ENCODE measurements at places on chromosomes 5 and 9.
A peak's percentile ranks its signal among the peaks of the same experiment; 100 is the strongest.

DNA sequence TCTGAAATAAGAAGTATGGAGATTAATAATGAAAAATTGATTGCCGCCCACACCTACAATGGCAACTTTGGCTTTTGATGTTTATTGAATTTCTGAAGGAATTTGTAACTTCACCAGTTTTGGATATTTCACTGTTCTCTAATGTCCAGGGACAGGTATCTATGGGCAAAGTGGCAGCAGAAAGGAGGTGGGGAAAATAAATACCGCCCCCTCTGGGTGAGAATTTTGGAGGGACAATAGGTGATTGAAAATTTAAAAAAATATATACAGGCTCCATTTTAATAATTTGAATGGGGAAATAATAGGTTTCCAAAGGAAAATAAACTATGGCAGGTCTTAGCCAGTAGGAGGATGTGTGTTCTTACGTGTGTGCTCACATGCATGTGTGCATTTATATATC lies 1.3 kb downstream of the SCGB3A2 start:
- no peak for DNase-seq

DNA sequence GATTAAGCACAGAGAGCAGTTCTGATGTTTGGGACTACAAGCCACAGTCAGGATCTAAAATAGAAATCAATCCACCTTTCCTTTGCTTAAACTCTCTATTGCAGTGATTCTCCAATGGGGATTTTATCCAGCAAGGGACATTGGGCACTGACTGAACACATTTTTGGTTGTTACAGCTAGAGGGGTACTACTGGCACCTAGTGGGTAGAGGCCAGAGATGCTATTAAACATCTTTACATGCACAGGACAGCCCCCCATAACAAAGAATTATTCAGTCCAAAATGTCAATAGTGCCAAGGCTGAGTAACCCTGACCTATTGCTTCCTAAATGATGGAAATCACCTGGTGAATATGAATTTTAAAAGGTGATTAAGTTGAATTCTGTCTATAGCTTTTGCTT lies 12.0 kb downstream of the ZNF622 start:
- no peak for DNase-seq

DNA sequence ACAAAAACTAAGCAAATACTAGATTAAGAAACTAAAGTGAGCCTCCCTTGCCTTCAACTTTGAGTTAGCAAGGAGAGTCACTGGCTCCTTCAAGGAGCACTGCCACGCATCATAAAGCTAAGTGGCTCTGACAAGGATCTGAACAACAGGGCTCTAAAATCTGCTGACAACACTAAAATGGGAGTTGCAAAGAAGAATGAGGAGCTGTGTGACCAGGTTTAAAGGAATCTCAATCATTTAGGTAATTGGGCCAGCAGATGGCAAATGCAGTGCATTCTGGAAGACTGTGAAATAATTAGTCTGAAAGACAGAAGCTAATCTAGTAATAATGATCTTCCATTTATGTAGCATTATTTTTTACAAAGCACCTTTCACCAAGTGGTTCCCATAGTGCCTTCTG lies 297.0 kb upstream of the TAS2R1 start:
- peak; percentile 18 for DNase-seq

DNA sequence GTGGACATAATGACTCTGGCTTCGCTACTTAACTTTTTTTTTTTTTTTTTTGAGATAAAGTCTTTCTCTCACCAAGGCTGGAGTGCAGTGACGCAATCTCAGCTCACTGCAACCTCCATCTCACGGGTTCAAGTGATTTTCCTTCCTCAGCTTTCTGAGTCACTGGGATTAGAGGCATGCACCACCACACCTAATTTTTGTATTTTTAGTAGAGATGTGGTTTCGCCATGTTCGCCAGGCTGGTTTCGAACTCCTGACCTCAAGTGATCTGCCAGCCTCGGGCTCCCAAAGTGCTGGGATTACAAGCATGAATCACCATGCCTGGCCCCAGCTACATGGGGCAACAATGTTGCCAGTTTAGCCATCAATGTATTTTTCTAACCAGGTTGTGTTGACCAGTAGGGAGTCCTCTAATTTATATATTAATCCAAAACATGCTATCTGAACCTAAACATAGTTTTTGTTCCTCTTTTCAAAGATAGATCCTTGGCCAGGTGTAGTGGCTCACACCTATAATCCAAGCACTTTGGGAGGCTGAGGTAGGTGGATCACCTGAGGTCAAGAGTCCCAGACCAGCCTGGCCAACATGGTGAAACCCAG lies 120.3 kb upstream of the LHFPL2 start:
- DNase-seq: no peak

GRCh38 chr9:69471433-69471832 lies 146.4 kb downstream of the ENTREP1 start:
- no peak for DNase-seq

GRCh38 chr5:115844321-115844817 lies 2.6 kb downstream of the AP3S1 start:
- DNase-seq: no peak

- no peak for DNase-seq
Observed at GRCh38 chr9:100084734-100085133, 14.1 kb downstream of the ERP44 start.

DNA sequence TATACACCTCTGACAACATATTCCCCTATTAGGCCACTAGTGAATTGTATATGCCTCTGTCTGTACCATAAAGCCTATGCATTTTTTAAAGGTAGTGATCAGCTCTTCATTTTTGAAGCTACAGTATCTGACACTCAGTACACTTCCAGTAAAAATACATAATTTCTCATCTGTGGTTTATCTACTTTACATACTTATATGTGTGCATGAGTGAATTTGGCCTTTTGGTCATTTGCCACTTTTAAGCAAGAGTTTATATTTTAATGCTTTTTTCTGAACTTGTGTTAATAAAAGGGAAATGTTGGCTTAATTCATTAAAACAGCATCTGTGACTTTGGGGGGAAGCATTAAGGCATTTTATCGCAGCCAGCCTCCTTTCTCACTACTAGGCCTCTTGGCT lies 47.8 kb downstream of the ST8SIA4 start:
- DNase-seq: no peak

- DNase-seq: no peak
Observed at GRCh38 chr5:172846677-172847076, 12.6 kb downstream of the ERGIC1 start.

- DNase-seq: no peak
Observed at GRCh38 chr9:129258823-129259301, 80.8 kb upstream of the IER5L start.

- DNase-seq: peak; percentile 27
Observed at GRCh38 chr9:14006386-14007187, 307.4 kb downstream of the NFIB start.

DNA sequence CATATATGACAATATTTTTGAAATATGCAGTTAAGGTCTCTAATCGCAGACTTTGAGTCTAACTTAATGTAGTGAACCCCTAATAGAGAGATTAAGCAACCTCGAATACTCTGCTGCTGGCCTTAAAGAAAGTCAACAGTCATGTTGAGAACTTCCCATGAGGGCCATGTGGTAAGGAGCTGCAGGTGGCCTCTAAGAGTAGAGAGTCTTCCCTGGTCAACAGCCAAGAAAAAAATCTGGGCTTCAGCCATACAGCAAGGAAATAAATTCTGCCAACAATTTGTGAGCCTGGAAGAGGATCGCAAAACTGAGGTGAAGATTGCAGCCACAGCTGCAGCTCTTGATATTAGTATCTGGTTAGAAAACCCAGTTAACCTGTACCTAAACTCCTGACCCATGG lies 935.2 kb upstream of the TYRP1 start:
- DNase-seq: no peak

GRCh38 chr5:145780982-145781381 lies 54.2 kb downstream of the PRELID2 start:
- DNase-seq: no peak

- DNase-seq: peak; percentile 46
Observed at GRCh38 chr5:176536132-176536901, 885 bp downstream of the RNF44 start.

- no peak for DNase-seq
Observed at GRCh38 chr5:96875791-96876291, 459 bp upstream of the ERAP2 start.

DNA sequence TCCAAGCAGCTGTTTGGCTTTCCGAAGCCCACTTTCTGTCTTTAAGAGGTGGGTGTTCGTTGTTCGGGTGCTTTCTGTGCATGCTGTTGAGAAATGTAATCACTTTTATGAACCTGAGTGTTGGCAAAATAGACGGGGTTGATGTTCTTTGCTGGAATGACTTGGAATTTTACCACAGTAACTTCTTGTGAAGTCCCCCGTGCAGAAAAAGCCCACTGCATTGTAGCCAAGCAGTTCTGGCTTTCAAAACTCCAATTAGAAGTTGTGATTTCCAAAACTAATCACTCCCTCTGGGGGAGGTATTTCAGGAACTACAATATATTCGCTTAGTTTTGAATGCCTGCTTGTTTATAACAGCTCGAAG lies 111.1 kb downstream of the PAM start:
- DNase-seq: no peak

GRCh38 chr5:168085261-168086031 lies 206.0 kb upstream of the WWC1 start:
- no peak for DNase-seq

GRCh38 chr5:60445921-60446320 lies 254.0 kb downstream of the DEPDC1B start:
- no peak for DNase-seq

DNA sequence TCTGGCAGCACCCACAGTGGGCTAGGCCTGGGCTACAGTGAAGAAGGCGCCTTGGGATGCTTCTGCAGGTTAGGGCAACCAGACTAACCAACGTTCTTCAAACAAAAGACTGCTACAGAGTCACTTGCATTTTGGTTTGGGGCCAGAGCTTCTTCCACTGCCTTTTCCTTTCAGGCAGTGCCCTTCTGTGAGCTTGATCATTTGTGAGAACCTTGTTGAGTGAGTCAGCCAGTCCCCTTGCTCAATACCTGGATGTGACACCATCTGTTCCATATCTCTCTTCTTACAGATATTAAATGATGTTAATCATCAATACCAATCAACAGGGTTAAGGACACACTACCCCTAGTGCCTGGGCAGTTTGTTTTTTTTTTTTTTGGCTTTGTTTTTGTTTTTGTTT lies 46.5 kb upstream of the VDAC1 start:
- no peak for DNase-seq

DNA sequence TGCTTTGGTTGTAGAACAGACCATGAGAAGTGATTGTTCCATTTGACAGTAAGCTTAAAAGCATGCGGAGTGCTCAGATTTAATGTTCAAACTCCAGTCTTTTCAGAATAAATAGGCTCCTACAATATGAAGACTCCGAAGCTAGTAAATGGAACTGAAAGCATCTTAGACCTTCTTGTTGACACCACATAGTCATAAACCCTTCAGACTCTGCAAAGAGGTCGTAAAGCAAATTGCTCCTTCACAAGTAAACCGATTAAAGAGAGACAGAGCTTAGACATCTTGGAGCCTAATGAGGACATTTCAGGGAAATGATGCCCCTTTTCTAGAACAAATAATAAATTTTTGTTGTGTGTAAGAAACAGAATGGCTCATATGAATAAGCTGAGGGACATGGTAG lies 511.0 kb upstream of the RIOK2 start:
- DNase-seq: no peak

DNA sequence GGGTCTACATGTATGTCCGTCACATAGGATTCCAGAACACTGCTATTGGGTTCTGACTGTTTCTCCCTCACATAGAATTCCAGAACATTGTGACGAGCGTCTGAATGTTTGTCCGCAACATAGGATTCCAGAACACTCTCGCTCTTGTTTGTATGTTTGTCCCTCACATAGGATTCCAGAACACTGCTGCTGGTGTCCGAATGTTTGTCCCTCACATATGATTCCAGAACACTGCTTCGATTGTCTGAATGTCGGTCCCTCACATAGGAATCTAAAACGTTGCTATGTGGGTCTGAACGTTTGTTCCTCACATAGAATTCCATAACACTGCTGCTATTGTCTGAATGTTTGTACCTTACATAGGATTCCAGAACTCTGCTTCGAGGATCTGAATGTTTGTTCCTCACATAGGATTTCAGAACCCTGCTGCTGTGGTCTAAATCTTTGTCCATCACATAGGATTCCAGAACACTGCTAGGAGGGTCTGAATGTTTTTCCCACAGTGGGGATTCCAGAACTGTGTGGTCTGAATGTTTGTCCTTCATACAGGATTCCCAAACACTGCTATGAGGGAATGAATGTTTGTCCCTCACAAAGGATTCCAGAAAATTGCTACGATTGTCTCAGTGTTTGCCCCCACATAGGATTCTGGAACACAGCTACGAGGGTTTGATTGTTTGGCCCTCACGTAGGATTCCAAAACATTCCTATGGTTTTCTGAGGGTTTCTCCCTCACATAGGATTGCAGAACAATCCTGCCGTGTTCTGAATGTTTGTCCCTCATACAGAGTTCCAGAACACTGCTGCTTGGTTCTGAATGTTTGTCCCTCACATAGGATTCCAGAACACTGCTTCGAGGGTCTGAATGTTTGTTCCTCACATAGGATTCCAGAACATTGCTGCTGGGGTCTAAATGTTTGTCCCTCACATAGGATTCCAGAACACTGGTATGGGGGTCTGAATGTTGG lies 220.5 kb downstream of the FOXD4L6 start:
- no peak for DNase-seq

DNA sequence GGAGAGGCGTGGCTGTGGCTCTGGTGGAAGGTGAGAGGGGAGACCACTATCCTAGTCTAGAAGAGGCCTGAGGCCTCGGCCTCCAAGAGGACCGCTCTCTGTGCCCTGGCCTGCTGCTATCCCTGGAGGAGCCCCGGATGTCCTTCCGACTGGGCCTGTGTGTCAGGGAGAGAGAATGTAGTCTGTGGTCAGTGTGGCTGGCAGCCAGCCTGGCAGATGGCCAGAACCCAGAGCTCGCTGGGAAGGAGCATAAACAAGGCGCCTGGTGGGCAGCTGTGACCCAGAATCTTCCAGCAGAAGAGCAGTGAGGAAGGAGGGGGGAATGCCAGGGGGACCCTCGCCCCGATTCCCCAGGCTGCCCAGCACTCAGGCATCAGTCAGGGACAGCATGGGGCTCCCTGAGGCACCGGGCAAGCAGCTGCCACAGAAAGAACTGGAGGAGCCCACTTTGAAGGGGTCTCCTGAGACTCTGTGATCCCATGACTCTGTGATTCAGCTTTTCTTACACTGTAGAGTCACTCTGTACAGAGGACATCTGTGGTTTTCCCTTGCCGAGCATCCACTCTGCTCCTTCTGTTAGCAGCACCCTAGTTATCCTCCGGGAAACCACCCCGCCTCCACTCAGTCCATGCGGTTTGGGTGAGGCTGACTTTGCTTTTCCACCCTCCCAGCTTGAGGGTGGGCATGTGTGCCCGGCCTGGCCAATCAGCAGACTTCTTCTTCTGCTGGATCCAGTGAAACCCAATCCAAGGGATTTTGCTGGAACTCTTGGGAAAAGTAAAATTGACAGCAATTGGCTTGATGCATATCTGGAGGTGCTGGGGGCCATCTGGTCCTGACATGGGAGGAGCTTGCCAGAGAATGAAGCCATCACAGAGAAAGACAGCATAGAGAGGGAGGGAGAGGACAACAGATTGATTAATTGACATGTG lies 46.2 kb upstream of the PWWP2A start:
- DNase-seq: peak; percentile 96

DNA sequence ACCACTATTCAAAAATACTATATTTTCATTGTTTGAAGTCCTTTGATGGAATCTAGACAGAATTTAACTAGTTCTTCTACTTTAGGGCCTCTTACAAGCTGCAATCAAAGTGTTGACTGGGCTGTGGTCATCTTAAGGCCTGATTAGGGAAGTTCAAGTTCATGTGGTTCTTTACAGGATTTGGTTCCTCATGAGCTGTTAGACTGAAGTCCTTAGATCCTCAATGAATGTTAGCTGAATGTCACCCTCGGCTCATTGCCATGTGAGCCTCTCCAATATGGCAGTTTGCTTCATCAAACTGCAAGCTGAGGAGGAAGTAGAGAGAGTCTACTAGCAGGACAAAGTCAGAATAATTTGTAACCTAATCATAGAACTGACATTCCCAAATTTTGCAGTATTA lies 135.1 kb downstream of the CSNK1G3 start:
- no peak for DNase-seq
